Right renal cortex interstitium (tissue), 3 donors: ENCODE measurements at places on chromosomes 13 and 19.

GRCh38 chr13:81442904-81443303 is 1102.0 kb upstream of the SPRY2 start:
- DNase-seq, result no peak

DNA sequence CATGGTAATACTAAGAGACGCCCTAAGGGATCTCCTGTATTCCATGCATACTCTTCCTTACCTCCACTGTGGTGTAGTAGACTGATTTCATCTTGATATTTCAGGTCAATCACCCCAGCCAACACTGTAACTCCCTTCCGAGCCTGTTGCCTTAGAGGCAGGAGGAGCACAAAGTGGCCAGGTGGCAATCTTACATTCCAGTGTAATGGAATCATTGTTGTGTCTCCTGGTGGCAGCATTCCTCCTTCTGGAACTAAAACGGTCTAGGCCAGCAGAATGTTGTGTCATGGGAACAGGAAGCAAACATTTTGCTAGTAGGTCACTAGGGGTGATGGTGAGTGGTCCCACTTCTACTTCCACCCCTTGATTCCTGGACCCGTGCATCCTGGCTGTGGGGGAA is 405.7 kb upstream of the SLC10A2 start:
- no peak for DNase-seq

DNA sequence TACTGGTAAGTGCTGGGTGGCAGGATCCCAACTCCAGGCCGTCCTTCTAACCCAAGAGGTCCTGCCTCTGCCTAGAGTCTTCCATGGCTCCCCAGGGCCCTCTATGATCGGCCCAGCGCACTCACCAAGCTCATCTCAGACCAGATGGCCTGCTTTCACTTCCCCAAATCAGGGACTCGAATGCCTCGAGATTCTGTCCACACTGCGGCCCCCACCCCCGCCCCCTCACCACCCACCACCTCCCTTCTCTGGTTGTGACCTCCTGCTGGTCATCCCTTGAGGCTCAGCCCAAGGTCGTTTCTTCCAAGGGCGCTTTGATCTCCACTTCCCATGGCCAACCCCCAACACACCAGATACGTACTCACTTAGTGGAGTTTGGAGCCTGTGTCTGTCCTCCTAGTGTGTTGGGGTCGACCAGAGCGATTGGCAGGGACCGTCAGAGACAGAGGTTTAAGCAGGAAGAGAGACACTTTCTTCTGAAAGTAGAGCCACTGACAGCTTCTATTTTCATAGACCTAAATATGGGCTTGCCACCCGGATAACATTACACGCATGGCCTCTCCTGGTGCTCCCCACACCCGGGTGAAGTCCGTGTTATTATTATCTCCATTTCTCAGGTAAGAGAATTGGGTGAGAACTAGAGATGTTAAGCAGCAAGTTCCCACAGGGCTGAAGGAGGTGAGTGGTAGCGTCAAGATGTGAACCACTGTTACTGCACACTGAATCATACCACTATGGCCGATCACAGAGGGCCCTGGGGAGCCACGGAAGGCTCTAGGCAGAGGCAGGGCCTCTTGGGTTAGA is at the start of gene FCER2:
Gene FCER2 (minus strand): TSS at position 478 of the 804 bp plus-strand sequence. CDS start 2,371 bp downstream, outside the sequence.
- no peak for DNase-seq

GRCh38 chr13:21050288-21051197 is 10.8 kb downstream of the LATS2 start:
- DNase-seq, result no peak

- DNase-seq, result no peak
Measured at GRCh38 chr13:67023130-67023876, 206.8 kb downstream of the PCDH9 start.

GRCh38 chr19:5914946-5915781 is 1.1 kb downstream of the CAPS start:
- no peak for DNase-seq

GRCh38 chr13:23984546-23984945 is 87.2 kb upstream of the C1QTNF9B start:
- DNase-seq, result no peak

DNA sequence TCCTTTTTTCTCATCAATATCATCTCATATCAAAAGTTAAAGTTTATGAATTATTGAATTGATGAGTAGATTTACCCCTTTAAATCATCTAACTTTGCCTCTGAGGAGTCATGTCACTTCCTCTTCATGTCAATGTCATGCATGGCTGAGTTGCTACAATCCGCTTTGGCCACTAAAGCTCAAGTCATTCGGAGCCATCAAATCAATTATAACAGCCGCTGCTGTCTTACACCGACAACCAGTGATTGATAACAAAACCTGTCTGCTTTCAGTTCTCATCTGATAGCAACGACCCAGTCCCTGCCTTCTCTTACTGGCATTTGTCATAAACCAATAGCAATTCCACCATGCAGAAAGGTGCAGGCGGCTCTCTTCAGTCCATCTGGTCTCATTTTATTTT is 429.3 kb downstream of the DIAPH3 start:
- DNase-seq, result no peak

GRCh38 chr13:103130146-103130545 is 63.9 kb upstream of the SLC10A2 start:
- no peak for DNase-seq

DNA sequence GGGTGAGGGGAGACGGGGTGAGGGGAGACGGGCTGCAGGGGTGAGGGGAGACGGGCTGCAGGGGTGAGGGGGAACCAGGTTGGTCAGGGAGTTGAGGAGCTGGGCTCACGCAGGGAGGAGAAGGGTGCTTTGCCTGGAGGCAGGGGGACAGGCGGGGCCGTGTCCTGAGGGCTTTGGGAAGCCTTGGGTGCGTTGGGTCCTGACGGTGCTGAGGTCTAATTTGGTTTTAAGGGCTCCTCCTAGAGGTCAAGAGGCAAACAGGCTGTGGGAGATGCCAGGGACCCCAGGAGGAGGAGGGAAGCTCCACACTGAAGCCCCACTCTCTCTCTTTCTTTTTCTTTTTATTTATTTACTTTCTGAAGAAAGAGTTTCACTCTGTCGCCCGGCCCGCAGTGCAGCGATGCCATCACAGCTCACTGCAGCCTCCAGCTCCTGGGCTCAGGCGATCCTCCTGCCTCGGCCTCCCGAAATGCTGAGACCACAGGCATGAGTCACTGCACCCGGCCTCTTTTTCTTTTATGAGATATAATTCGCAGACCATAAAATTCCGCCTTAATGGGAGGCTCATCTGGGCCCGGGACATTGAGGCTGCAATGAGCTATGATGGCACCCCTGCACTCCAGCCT is 9.3 kb upstream of the MISP start:
- DNase-seq, result no peak

DNA sequence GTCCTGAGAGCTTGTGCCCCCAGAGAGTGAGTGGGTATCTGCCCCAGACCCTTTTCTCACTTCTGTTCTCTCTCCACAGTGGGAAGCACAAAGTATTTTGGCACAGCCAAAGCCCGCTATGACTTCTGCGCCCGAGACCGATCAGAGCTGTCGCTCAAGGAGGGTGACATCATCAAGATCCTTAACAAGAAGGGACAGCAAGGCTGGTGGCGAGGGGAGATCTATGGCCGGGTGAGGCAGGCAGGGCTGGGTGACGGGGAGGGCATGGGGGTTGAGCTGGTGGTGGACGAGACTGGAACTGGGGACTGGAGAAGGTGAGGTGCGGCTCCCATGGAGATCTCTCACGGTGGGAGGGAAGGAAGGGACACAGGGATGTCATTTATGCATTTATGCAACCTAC is 33.5 kb upstream of the ADGRE1 start:
- DNase-seq, result no peak

GRCh38 chr13:78323848-78324247 is 279.5 kb downstream of the POU4F1 start:
- DNase-seq, result no peak

- peak; percentile 100 for DNase-seq
Measured at GRCh38 chr19:6372594-6373095, at the start of gene ALKBH7. ALKBH7 (plus strand) TSS chr19:6372794; CDS start chr19:6372821, 27 bp downstream.

DNA sequence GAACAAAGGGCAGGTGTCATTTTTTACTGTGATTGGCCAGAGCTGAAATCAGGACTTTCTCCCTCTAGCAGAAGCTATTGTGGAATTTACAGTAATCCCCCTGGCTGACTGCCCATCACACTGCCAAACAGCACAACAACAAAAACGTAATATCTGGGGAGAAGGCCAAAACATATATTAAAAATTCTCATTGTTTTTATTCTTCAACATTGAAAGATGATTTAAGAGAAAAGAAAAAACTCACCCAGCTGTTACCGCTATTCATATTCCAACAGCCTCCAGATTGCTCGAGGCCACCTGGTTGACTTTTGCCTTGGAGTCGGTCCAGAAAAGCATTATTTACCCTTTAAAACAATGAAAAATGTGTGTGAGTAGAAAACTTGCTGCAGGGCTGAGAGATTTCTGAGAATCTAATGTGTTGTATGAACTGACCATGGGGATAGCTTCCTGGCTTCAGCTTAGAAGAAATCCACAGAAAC is 97.2 kb downstream of the EPSTI1 start:
- DNase-seq, result no peak

DNA sequence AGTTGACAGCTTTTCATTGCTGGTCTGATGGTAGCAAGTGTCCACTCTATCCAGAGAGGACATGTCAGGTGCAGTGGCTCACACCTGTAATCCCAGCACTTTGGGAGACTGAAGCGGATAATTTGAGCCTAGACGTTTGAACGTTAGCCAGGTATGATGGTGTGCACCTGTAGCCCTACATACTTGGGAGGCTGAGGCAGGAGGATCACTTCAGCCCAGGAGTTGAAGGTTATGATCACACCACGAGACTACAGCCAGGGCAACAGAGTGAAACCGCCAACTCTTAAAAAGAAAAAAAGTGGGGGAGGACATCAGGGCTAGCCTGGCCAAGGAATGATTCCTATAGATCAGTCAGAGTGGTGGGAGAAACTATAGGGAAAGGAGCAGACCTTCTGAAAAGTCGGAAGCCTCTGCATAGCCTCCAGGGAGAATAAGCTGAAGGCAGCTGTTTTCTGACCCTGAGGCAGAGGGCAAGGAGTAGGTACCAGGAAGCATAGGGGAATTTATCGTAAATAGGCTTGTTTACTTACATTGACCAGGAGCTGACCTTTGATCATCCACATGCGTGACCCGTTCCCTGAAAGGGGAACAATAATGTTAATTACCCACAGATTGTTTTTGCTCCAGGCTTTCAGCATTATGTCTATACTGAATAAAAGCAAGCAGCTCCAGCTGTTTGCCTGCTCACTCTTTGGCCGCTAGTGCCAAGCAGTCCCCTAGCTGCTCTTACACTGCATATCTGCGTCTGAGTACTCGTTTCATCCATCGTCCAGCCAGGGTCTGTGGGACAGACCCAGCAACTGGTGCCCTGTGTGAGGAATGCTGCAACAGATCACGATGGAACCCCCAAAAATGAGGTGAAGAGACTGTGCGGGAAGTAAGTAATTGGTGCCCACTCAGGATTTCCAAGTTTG is 161.6 kb downstream of the RNF17 start:
- no peak for DNase-seq

DNA sequence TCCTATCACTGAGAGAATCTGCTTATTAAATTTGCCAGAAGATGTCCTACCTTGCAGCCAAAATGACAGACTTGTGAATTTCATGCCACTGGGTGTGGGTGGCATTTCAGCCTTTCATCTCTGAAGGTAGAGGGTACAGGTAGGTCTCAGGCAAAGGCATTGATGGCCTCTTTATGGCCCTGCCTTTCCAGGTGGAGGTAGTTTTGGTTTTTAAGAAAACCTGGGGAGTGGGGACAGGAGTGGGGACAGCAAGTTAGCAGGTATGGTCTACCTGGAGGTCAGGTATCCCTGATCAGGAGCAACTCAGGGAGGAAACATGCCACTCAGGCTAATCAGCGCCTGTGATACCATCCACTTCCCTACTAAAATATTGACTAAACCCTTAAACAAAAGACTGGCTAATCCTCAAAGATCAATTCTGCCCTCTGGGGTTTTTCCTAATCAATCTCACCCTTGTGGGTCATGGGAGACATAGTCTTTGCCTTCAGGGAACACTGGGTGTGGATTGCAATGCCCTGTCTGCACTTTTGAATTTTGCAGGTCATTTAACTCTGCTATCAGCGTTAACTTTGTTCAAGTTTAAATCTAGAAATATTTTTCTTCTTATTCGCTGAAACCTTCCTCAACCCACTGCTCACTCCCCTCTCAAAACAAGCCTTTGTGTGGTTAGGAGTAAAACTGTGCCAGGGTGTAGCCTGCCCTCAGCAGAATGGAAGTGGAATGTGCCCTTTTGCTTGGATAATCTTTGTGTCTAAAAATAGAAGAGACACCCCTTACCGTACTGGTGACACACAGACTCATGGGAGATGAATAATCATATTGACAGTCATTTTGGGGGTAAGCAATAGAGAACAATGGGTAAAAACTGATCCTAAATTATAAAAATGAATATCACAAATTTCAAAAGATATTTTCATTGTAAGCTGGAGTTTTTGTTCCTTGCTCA is 233.7 kb downstream of the COG6 start:
- DNase-seq, result no peak

DNA sequence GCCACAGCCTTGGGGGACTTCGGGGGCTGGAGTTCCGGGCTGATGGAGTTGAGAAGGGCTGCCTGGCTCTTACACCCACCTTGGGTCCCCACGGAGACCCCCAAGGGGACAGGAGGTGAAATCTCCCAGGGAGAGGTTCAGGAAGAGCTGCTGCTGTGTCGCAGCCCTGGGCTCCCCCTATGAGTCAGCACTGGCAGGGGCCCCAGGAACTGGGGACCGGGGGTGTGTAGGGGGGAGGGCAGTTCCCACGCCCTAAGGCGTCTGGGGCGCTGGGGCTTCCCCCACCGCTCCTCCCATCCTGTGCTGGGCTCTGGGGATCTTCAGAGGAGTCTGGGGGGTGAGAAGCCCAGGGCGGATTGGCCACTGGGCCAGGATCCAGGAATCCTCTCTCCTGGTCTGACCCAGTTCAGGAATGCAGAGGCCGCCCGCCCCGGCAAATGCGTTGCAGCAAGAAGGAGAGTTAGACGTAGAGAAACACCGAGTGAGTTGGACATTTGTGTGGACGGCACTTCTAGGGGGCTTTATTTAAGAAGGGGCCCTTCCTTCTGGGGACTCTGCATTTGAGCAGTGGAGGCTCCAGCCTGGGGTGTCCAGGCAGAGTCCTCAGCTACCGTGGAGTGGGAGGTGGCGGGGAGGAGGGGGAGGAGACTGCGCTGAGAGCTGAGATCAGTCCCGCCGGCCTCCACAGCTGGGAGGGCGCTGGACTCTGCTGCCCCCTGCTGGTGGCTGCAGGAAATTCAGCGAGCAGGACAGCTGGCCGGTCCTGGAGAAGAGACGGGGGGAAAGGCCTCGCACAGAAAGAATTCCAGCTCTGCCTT is 15.0 kb upstream of the NANOS3 start:
- no peak for DNase-seq
